Activated naive CD8-positive, alpha-beta T cell treated with anti-CD3 and anti-CD28 coated beads for 36 hours (primary cell): ENCODE measurements at places on chromosomes 6 and 20. TPM values are rescaled to one million over a fixed set of nuclear protein-coding genes. Genes with fewer than 3 reads are reported as not detected.
A peak's percentile ranks its signal among the peaks of the same experiment; 100 is the strongest.

GRCh38 chr6:27214126-27214601 lies 33.3 kb upstream of the PRSS16 start:
- no peak overlapping the region for H3K27ac ChIP-seq
- no peak for DNase-seq

Gene DNMT3B
- 2.6 TPM for total RNA-seq

GRCh38 chr6:134429861-134430380 lies 112.0 kb upstream of the SGK1 start:
- H3K27ac ChIP-seq, result no peak overlapping the region
- no peaks in the 10 kb centered on the region for H3K36me3 ChIP-seq
- no peak for DNase-seq
- no peak overlapping the region for H3K4me3 ChIP-seq
- H3K4me1 ChIP-seq, result peaks cover 4% of the 10 kb centered on the region
- no peaks in the 10 kb centered on the region for H3K27me3 ChIP-seq

Gene LPA
- not detected for total RNA-seq

DNA sequence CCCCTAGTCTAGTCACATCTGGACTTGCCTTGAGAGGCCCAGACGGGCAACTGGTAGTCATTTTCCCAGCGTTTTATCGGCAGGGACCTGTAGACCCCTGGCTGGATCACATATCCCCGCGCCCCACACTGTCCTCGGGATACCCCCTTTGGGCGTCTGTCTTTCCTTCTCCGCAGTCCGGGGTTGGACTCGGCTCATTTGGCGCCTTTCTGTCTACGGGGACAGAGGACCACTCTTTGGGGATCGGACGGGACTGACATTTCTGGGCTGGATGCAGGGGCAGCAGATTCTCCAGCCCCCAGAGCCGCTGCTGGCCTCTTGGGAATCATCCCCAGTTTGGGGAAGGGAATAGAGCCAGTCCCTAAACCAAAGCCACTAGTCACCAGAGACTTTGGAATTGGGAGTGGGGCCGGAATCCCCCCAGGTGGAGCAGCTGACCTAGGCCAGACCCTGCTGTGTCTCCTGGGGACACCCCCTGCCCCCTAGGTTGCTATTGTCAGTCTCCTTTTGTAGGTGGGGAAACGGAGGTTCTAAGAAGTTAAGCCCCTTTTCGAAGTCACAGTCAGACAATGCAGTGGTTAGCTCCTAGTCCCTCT lies 734 bp downstream of the FAM110A start:
- H3K27me3 ChIP-seq, result no peaks in the 10 kb centered on the region
- H3K27ac ChIP-seq, result peak overlapping the region; percentile 78
- H3K4me3 ChIP-seq, result peak overlapping the region; percentile 91
- no peak for DNase-seq

DNA sequence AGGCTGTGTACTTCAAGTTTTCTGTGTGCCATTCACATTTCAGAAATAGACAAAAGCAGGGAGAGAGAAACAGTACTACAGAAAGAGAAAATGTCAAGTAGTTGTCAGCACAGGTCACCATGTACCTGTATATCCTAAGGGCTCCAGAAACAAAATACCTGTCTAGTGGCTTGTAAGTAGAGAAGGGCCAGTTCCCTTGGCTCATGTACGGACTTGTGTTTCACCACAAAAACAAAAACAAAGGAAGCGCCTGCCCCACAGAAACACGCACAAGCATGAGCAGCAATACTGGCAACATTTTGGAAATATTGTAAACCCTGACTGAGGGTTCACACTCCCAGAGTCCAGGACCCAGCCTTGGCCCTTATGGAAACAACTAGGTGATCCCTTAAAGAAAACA lies 44.3 kb downstream of the CNKSR3 start:
- H3K4me3 ChIP-seq, result no peak overlapping the region
- H3K36me3 ChIP-seq, result no peaks in the 10 kb centered on the region
- H3K27ac ChIP-seq, result no peak overlapping the region
- no peaks in the 10 kb centered on the region for H3K4me1 ChIP-seq
- H3K27me3 ChIP-seq, result no peaks in the 10 kb centered on the region

DNA sequence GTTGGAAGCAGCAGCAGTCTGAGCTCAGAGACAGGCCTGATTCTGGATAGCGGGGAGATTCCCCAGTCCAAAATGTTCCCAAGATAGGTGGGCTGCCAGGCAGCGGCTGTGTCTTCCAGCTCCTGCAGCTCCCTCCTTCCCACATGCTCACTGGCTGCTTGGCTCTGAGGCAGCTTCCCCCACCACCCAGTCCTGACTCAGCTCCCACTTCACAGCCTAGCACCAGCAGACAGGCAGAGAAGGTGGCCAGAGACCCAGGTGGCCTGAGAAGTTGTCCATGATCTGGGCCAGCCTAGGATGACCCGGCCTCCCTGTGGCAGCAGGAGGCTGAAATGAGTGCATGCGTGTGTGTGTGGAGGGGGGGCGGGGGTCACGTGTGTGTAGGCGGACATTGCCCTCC lies 94.9 kb downstream of the MDGA1 start:
- no peaks in the 10 kb centered on the region for H3K4me1 ChIP-seq
- H3K27ac ChIP-seq, result no peak overlapping the region
- DNase-seq, result no peak

Gene MUC22
- not detected for total RNA-seq

DNA sequence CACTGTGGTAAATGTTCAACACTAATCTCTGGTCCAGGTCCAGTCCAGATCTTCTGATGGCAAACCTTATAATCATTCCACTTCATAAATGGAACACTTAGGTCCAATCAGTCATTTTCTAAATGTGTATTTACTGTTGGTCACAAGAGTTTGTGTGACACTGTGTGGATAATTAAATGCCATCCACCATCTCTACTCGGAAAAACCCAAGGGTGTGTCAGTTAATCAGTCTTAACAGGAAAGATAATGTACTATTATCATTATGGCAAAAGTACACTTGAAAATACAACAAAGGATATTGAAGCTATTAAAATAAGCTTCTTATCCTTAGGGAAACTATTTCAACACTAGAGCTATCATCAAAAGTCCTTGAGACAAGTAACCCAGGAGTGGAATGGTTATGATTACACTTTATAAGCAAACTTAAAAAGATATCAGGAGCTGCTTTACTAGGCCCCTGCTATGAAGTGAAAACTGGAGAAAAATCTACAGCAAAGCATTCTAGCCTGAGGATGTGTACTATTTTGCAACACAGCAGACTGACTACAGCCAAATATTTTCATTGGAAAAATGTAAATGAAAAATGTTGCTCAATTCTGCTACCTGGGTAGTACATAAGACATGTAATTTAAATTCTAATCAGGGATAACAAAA lies 227.9 kb downstream of the LAMA2 start:
- no peak overlapping the region for H3K4me3 ChIP-seq
- H3K27me3 ChIP-seq, result peaks cover 19% of the 10 kb centered on the region
- no peaks in the 10 kb centered on the region for H3K36me3 ChIP-seq
- DNase-seq, result no peak

- no peak for DNase-seq
- no peak overlapping the region for H3K27ac ChIP-seq
- H3K36me3 ChIP-seq, result no peaks in the 10 kb centered on the region
Measured at GRCh38 chr6:106451439-106451838, 90.9 kb downstream of the CRYBG1 start.

Gene GMPR
- 3.3 TPM for total RNA-seq

Gene FKBP1C
- total RNA-seq, result 1.5 TPM

DNA sequence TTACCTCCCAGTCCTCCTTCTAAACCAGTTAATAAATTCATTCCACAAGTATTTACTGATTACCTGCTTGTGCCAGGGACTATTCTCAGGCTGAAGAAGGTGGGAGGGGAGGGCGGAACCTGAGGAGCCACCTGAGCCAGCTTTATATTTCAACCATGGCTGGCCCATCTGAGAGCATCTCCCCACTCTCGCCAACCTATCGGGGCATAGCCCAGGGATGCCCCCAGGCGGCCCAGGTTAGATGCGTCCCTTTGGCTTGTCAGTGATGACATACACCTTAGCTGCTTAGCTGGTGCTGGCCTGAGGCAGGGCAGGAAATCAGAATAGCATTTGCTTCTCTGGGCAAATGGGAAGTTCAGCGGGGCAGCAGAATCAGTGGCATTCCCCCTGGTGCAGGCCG lies 4.9 kb upstream of the AAR2 start:
- no peaks in the 10 kb centered on the region for H3K36me3 ChIP-seq
- H3K27ac ChIP-seq, result no peak overlapping the region
- H3K4me3 ChIP-seq, result no peak overlapping the region
- H3K4me1 ChIP-seq, result peaks cover 2% of the 10 kb centered on the region
- DNase-seq, result no peak

- no peaks in the 10 kb centered on the region for H3K36me3 ChIP-seq
- DNase-seq, result no peak
- H3K4me1 ChIP-seq, result no peaks in the 10 kb centered on the region
- peaks cover 12% of the 10 kb centered on the region for H3K27me3 ChIP-seq
- no peak overlapping the region for H3K27ac ChIP-seq
Measured at GRCh38 chr6:110140650-110141049, 38.8 kb downstream of the WASF1 start.

Gene RBPJL
- total RNA-seq, result not detected

Gene KLC4
- total RNA-seq, result 9.5 TPM

DNA sequence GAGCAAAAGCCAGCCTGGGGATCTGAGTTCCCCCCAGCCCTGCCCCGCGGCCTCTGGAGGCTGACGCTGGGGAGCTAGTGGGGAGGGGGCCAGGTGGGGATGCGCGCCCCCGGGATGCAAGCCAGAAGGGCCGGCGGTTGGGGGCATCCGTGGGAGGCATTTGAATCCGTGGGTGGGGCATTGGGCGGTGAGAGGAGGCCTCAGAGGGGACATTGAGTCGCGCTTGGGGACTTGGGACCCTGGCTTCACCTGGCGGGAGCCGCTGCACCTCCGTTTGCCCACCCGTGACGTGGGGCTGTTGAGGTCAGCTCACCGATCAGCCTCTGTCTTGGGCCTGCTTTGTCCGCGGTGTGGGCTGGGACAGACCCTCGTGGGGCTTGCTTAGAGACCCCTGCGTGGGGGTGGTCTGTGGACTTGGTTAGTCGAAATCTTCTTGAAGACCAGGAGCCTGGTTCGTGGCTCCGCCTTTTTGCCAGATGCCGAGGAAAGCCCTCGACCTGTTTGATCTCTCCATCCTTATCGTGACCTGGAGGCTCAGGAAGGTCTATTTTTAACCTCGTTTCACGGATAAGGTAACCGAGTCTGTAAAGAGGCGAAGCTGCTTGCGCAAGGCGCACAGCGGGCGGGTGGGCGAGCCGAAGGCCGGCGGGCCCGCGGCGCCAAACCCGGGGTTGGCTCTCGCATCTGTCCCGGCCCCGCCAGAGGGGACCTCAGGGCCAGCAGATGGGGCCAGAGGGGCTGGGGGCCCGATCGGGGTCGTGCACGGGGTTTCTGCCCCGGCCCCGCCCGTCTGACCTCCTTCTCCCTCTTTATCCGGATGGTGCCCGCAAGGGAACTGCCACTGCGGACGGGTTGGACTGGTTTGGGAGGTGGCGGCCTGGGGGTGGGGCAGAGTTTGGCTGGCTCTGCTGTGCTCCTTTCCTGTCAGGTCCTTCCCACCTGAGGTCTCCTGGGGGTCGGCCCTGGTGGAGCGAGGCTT lies 8.3 kb downstream of the FAM110A start:
- H3K4me3 ChIP-seq, result peak overlapping the region; percentile 76
- peaks cover 34% of the 10 kb centered on the region for H3K4me1 ChIP-seq
- H3K27me3 ChIP-seq, result no peaks in the 10 kb centered on the region
- no peak overlapping the region for H3K27ac ChIP-seq
- H3K36me3 ChIP-seq, result peaks cover 16% of the 10 kb centered on the region

Gene HLA-DPB1
- total RNA-seq, result 8.2 TPM

Gene SLC35D3
- not detected for total RNA-seq

GRCh38 chr6:30682143-30683117 lies 4.0 kb downstream of the PPP1R18 start:
- H3K27ac ChIP-seq, result peak overlapping the region; percentile 87
- peak overlapping the region; percentile 95 for H3K4me3 ChIP-seq
- H3K27me3 ChIP-seq, result no peaks in the 10 kb centered on the region
- peaks cover 78% of the 10 kb centered on the region for H3K36me3 ChIP-seq
- peaks cover 28% of the 10 kb centered on the region for H3K4me1 ChIP-seq

DNA sequence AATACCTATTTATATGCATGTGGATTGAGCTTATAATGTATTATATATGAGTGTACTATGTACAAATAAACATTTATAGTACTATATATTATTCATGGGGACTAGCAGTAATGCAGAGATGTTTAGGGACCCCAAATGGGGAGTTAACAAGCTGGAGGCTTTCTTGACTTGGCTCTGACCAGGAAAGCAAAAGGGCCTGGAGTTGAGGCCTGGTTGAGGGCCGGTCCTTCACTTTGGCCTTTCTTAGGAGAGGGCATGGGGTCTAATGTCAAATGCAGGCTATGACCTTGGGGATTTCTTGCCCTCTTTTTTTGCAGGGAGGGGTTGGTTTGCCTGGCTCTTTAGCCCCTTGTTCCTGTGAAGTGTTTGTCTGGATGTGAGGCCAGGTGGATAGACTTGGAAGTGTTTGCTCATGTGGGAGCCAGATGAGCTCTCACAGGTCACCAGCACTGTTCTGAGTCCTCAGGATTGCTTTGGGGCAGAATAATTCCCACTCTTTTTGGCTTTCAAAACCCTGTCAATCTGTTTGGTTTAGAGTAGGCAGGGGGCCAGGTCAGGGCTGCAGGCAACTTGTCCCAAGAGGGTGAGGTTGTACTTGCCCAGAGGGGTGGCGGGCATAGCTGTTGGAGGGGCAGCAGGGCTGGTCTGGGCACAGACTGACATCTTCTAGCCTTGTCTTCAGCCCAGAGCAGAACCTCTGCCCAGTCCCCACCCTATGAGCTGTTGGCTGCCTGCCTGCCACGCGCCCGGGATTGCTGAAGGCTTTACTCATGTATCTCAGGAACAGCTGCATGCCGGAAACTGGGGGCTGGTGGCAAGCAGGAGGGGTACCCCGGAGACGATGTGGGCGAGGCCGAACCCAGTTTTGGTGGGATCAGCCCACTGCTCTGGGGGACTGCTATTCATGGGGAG lies 14.6 kb downstream of the TJAP1 start:
- H3K4me1 ChIP-seq, result peaks cover 16% of the 10 kb centered on the region
- no peak overlapping the region for H3K27ac ChIP-seq
- no peak overlapping the region for H3K4me3 ChIP-seq
- DNase-seq, result no peak
- H3K36me3 ChIP-seq, result peaks cover 4% of the 10 kb centered on the region

GRCh38 chr6:73006146-73006545 lies 219.2 kb downstream of the KHDC1L start:
- no peak for DNase-seq
- H3K36me3 ChIP-seq, result peaks cover 25% of the 10 kb centered on the region
- H3K27ac ChIP-seq, result no peak overlapping the region
- H3K27me3 ChIP-seq, result no peaks in the 10 kb centered on the region

- no peak overlapping the region for H3K27ac ChIP-seq
- DNase-seq, result no peak
- H3K27me3 ChIP-seq, result no peaks in the 10 kb centered on the region
- no peak overlapping the region for H3K4me3 ChIP-seq
Measured at GRCh38 chr6:21955053-21955595, 341.7 kb downstream of the PRL start.

Gene SCUBE3
- not detected for total RNA-seq
